ENCODE measurements at places on chromosomes 16 and 17.

- peak; percentile 61 for DNase-seq
Observed at GRCh38 chr16:23318639-23319038, 16.5 kb downstream of the SCNN1B start.

GRCh38 chr17:56638591-56639051 lies 45.1 kb downstream of the NOG start:
- no peak for DNase-seq

DNA sequence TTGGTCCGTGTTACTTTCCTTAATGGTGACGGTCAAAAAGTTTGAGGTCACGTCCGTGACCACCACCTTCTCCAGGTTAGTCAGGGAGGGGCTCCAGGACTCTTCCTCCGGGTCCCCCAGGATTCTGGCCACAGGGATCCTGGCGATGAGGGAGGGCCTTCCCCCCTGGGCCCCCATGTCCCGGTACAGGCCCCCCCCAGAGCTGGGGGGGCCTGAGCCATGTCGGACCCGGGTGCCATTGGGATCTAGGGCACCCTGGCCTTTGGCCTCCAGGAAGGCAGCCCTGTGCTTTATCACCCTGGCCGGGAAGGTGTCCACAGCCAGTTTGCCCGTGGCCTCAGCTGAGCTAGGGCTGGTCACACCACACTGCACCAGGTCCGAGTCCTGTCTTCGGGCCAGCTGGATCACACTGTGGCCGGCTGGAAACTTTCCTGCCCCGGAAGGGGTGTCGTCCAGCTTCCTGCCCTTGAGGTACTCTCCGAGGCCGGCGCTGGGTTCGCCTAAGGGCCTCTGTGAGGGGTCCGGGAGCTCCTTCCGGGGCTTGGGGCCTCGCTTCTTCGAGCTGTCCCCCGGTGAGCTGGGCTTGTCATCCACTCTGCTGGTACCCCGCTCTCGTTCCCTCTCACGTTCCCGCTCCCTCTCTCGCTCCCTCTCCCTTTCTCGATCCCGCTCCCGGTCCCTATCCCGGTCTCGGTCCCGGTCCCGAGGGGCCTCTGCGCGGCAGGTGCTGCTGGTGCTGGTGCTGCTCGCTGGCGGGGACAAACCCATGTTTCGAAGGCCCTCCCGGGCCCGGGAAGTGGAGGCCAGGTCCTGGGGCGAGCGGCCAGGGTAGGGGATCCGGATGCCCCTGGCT lies 2.0 kb downstream of the CBX8 start:
- DNase-seq: peak; percentile 58

DNA sequence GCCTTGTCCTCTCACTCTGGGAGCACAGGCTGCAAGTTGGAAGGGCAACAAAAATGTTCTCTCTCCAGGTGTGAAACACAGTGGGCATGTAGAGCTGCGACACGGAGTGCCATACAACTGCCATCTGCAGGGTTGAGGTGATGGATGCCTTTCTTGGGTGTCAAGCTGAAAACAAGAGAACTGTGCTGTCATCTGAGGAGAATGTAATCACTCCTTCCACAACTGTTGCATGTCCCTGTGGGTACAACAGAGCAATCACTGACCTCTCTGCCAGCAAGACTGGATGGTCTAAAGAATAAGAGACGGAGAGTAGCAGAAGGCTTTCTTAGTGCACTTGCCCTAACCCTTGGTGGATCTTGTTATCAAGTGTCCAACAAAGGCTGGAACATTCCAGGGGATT lies 29.2 kb downstream of the SLFN11 start:
- DNase-seq: no peak

- no peak for DNase-seq
Observed at GRCh38 chr16:30622455-30623032, 12.4 kb upstream of the ZNF689 start.

DNA sequence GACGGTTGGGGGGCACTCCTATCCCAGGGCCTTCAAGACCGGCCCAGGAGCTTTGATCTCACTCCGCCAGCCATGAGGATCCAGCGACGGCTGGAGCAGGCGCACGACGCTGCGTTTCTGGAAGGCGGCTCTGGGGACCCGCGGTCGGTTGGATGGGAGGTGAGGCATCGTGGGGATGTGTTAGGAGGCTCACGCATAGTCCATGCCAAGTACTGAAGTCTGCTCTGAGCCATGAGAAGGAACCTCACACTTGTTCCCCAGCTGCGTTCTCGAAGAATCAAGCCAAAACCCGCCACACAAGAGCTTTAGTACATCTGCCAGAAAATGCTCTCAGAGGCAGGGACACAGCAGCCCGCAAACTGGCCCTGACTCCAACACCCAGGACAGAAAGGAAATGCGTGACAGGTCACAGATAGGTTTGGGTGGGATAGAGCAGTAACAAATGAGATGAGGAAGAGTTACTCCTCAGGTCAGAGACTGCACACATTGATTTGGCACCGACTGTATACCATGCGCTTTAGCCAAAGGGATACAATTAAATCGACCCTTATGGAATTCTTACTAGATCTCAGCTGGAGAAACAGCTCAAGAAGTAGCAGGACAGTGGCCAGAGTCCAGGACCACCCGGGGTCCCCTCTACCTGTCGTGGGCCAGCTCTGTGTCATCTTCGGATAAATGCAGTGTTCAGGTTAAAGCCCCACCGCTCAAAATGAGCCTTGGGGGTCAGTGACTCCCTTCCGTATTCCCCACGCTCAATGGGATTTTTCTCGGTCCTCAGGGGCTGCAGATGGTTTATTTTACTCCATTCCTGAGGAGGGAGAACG lies 6.7 kb upstream of the GSG1L start:
- DNase-seq: peak; percentile 40

DNA sequence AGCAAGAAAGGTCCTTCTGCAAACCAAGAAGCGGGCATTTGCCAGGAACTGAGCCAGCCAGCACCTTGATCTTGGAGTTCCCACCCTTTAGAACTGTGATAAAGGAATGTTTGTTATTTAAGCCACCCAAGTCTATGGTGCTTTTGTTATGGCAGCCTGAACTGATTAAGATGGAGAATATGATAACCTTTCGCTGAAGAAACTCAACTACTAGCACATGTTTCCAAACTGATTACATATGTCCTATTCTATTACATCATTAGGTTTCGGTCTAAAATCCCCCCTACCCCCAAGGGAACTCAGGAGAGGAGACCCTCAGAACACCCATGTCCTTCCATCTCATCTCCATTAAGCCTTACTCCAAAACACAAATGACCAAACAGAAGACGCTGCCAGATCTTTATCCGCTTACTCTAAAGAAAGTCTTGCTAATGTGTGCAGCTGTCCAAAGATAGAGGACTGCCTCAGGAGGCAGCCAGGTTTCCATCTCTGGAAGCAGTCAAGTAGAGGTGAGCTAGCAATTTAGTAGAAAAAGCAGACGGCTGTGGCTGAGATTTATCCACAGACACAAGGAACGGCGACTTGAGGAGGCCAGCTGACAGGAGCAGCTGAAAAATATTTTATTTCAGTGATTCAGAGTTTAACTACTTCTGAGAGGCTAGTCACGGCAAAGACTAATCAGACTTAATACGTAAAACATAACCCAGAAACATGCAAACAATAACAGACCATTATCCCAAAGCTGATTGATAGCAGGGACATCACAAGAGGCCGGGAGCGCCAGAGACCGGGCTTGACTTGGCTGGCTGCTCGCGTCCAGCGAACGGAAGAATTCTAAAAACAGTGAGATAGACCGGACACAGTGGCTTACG lies 611.4 kb upstream of the CDH5 start:
- DNase-seq: no peak

DNA sequence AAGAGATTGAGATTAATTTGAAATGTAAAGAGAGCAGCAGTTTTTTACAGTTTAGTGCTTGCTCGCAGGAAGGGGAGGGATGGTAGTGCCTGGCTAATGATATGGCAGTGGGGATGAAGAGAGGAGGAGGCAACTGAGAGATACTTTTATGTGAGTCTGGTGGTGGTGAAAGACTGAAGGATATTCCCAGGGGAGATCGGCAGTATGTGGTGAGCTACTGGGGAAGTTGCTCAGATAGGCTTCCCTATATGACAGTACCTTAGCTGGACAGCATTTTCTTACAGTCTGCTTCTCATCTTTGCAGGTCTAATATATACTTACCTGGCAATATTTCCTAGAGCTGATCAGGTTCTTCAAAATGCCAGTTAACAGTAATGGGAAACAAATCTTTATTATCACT lies 8.6 kb downstream of the CEP95 start:
- DNase-seq: no peak

DNA sequence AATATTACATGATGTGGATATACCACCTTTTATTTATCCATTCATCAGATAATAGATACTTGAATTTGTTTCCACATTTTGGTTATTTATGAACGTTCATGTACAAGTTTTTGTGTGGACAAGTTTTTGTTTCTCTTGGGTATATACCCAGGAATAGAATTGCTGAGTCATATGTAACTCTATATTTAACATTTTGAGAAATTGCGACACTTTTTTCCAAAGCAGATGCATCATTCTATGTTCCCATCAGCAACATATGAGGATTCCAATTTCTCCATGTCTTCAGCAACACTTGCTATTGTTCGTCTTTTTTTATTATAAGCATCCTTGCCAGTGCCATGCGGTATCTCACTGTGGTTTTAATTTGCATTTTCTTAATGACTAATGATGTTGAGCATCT lies 93.9 kb downstream of the GSG1L start:
- no peak for DNase-seq

- DNase-seq: peak; percentile 88
Observed at GRCh38 chr17:75526555-75527270, 1.2 kb downstream of the LLGL2 start.

DNA sequence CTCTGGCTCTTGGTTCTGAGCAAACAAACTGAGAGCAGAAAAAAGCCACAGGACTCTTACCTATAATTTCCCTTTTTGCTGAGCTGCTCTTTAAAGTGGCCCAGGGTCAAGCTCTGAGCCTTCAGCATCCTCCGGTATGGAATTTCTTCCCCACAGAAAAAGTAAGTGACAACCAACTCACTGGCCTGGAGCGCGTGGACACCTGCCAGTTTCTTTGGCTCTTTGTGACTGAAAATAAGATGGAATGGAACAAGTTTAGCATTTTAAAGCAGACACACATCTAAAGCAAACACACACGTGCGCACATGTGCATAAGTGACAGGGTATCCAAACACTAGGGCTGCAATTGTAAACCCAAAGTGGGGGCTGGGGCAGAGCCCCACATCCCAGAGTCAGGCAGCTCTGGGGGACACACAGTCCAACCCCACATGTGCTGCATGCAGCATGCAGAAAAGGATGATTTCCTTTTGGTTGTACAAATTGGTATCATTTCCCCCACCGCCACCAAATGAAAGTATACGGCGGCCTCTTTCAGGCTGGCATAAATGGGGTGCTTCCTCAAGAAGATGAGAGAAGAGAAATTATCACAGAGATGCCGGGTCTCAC lies 27.5 kb downstream of the AXIN2 start:
- no peak for DNase-seq

DNA sequence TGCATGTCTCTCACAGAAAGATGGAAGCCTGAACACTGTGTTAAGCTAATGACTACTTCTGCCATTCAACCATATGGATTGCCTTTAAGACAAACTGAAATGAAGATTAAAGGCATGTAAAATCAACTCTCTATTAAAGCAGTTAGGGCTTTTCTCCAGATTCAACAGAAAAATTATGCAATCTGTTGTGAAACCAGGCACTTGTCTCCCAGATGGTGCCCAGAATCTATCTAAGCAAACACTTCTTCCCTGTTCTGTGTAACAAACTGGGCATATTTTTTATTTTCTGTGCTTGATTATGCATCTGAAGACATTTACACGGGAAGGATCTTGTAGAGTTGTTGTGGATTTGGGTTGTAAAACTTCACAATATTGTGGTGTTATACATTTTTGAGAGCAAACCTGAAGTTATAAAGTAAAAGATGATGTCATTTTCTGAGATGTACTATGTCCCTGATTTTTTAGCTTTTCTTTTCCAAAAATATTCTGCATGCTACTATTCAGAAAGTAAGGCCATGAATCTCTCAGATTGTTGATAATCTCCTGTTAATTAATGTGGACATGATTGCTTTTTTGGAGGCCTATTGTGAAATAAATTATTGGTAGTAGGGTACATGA lies 1550.3 kb downstream of the CDH8 start:
- no peak for DNase-seq
